Osteoblast (primary cell): ENCODE measurements at places on chromosomes 7 and 10. TPM values are rescaled to one million over a fixed set of nuclear protein-coding genes. Genes with fewer than 3 reads are reported as not detected.

Gene DDC
- not detected in 2 replicates for total RNA-seq

Gene SEMA3D
- total RNA-seq: 0.59 and 0.72 TPM in 2 replicates

GRCh38 chr10:85614566-85614965 lies 752.0 kb downstream of the GRID1 start:
- no peak overlapping the region for H3K27ac ChIP-seq
- no peak overlapping the region for H3K4me3 ChIP-seq

DNA sequence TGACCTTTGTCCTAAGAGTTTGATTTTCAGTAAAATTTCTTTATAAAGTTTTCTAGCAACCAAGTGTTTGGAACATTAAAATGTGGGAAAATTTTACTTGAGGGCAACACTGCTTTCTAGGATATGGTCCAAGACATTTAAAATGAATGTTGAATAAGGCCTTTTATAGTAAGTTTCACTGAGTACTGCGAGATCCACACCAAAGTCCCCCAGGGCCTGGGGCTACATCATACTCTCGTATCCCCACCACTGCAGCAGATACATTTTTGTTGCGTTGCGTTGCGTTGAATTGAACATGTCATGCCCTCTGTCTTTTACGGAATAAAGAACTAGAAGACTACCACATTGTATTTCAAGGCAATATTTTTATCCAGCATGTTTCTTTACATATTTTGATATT lies 44.5 kb downstream of the PRTFDC1 start:
- peaks cover 3% of the 10 kb centered on the region for H3K4me1 ChIP-seq
- no peak overlapping the region for H3K27ac ChIP-seq
- no peak overlapping the region for H3K4me3 ChIP-seq
- no peak for DNase-seq
- no peaks in the 10 kb centered on the region for H3K27me3 ChIP-seq

GRCh38 chr10:47350671-47351640 lies 2.8 kb downstream of the RBP3 start:
- peak; percentile 44 for DNase-seq
- H3K4me3 ChIP-seq: no peak overlapping the region
- no peak overlapping the region for H3K27ac ChIP-seq
- no peaks in the 10 kb centered on the region for H3K4me1 ChIP-seq
- peaks cover 6% of the 10 kb centered on the region for H3K27me3 ChIP-seq
- no peaks in the 10 kb centered on the region for H3K36me3 ChIP-seq

- H3K27me3 ChIP-seq: no peaks in the 10 kb centered on the region
- H3K4me3 ChIP-seq: peak overlapping the region; percentile 78
Observed at GRCh38 chr7:5528071-5528814, 104.6 kb upstream of the TNRC18 start.

- H3K36me3 ChIP-seq: no peaks in the 10 kb centered on the region
- no peaks in the 10 kb centered on the region for H3K27me3 ChIP-seq
- H3K4me3 ChIP-seq: peak overlapping the region; percentile 24
- DNase-seq: no peak
Observed at GRCh38 chr10:102705531-102705930, 8.7 kb downstream of the ARL3 start.

- peaks cover 45% of the 10 kb centered on the region for H3K36me3 ChIP-seq
- peak; percentile 72 for DNase-seq
- peak overlapping the region; percentile 54 for H3K27ac ChIP-seq
- H3K27me3 ChIP-seq: no peaks in the 10 kb centered on the region
Observed at GRCh38 chr7:116772423-116772863, 89.9 kb upstream of the CAPZA2 start.
